ENCODE measurements at places on chromosomes 5 and 9. TPM values are rescaled to one million over a fixed set of nuclear protein-coding genes. Genes with fewer than 3 reads are reported as not detected.

DDX4 gene
- total RNA-seq = not detected

- DNase-seq = no peak
Measured at GRCh38 chr5:31768784-31769183, 129.9 kb downstream of the PDZD2 start.

DNA sequence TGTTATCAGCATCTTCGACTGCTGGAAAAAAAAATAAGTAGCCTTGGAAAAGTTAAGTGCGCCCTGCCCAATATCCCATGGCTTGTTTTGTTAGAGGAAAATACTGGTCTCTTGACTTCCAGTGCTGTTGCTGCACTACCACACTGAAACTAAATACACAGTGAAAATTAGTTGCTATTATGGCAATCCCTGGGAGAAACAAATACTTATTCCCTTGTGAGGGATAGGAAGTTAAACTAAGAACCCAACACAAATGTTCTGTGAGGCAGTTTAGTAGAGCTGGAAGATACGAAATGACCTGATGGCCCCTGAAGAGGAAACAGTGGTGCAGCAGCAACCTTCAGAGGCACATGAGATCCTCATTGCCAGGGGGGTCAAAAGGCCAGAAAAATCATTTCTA lies 164.0 kb downstream of the ARL15 start:
- DNase-seq = no peak

DNA sequence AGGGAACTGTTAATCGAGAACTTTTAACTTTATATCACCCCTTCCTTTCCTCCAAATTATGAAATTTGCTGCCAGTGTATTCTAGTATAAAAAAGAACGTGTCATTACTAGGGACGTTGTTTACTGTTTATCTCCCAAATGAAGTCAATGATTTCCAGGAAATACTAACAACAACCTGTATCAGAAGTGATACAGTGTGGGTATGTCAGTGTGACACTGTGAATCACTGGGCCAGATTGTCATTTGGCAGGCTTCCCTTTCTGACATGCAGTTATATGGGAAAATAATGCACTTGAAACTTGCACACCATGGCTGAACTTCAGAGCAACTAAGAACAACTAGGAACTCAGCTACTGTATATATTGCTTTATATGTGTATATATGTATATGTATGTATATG lies 12.6 kb downstream of the ZNF462 start:
- DNase-seq = no peak

DNA sequence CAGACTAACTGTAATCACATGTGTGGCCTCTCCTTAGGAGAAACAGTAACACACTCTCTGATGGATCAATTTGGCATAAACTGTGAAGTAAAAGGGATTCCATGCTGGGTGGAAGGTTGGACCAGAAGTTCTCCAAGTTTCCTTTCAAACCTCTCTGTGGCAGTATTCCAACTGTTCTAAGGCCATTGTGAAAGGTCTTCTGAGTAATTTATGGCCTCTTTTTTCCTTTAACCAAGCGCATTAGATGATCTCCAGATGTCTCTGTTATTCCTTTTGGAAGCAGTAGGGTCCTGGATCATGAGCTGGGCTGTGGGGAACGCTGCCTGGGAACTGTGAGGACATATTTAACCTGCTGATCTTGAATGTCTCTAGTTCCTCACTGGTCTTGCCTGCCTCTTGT lies 80.6 kb upstream of the IL6ST start:
- DNase-seq = no peak

DNA sequence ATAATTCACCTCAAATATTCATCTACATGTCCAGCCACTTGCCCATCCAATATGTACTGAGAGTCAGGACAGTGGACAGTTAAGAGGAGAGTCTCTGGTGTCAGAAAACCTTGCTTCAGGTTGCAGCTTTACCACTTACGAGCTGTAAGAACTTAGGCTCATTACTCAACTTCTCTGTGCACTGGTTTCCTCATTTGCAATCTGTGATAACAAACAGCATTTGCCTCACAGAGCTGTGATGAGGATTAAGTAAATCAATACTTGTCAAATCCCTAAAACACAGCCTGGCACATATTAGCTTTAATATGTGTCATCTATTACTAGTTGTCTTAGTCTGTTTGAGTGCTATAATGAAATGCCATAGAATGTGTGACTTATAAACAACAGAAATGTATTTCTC lies 8.6 kb downstream of the GOLGA1 start:
- DNase-seq = no peak

GRCh38 chr5:23631302-23632045 lies 124.1 kb downstream of the PRDM9 start:
- DNase-seq = peak; percentile 26

DNA sequence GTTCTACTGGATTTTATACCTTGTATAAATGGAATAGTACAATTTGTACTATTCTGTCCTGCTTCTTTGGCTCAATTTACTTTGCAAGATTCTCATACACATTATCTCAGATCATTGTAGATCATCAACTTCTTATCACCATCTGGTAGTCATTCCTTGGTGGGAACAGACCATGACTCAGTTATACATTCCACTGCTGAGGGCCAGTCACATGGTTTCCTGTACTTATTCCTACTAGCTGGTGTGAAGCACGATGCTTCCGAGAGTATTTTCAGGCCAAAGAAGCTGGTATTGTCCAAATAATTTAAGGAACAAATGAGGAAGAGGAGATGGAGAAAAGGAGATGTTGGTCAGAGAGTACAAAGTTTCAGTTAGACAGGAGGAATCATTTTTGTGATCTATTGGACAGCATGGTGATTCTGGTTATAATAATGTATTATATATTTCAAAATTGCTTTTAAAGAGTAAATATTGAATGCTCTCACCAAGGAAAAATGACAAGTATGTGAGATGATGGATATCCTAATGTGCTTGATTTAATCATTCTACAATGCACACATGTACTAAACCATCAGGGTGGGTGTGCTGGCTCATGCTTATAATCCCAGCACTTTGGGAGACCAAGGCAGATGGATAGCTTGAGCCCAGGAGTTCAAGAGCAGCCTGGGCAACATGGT lies 124.1 kb downstream of the SYK start:
- DNase-seq = no peak

- no peak for DNase-seq
Measured at GRCh38 chr5:88033191-88033590, 235.5 kb downstream of the TMEM161B start.

DNA sequence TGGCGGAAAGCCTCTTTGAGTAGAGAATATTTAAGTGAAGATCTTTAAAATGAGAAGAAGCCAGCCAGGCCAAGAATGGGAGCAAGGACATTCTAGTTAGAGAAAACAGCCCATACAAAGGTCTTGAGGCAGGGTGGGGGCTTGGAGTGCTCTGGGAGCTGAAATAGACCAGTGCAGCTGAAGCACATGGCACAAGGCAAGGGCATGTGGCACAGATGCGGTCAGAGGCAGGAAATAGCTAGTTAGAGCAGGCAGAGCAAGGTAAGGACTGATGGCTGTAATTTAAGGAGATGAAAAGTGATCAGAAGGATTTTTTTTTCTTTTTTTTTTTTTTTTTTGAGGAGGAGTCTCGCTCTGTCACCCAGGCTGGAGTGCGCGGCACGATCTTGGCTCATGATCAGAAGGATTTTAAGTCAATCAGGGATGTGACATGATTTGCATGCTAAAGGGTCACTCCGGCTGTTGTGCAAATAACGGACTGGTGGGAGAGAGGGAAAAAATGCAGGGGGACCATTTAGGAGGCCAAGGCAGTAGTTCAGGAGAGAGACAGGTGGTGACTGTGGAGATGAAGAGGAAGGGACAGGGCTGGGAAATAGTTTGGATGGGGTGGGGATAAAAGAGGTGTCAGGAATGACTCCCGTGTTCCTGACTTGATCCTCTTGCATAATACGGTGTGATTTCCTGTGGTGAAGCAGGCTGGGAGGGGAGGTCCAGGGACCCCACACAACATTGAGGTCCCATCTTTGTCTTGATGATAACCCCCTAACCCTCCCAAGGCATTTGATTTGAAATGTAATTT lies 207.6 kb downstream of the HSPA4 start:
- no peak for DNase-seq

GRCh38 chr9:94534901-94535300 lies 20.0 kb upstream of the PCAT7 start:
- DNase-seq = no peak

ARL14EPL gene
- not detected for total RNA-seq

ERMP1 gene
- 13.2 TPM for total RNA-seq

FREM1 gene
- total RNA-seq = 0.22 TPM

DNA sequence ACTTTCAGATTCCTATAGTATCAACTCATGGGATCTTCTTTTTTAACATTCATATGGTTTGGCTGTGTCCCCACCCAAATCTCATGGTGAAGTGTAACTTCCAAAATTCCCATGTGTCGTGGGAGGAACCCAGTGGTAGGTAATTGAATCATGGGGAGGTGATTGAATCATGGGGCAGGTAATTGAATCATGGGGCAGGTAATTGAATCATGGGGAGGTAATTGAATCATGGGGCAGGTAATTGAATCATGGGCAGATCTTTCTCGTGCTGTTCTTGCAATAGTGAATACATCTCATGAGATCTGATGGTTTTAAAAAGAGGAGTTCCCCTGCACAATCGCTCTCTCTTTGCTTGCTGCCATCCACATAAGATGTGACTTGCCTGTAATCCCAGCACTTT lies 21.8 kb upstream of the AGGF1 start:
- no peak for DNase-seq

DNA sequence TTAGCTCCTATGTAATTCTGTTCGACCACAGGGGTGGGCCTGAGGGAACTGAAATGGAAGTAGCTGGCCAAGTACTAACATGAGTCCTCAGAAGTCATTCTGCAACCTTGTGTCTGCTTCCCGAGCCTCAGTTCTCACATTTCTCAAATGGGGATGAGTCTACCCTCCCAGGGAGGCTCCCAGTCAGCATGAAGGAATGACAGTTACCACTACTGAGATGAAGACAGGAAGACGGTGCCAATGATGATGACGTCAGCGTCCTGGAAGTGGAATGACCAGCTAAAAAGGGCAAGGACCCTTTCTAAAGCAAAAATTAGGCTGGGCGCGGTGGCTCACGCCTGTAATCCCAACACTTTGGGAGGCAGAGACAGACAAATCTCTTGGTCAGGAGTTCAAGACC lies 6.8 kb downstream of the PIP5KL1 start:
- no peak for DNase-seq

GRCh38 chr9:89277454-89277853 lies 33.5 kb upstream of the CKS2 start:
- no peak for DNase-seq

Measured in epithelial cell of proximal tubule (primary cell).